Stimulated activated CD8-positive, alpha-beta memory T cell treated with anti-CD3 and anti-CD28 coated beads, Interleukin-15, amount 100 ng/mL, for 4 hours (primary cell): ENCODE measurements at places on chromosomes 2 and 18.

- DNase-seq = no peak
Measured at GRCh38 chr2:133086176-133086575, 416.2 kb upstream of the LYPD1 start.

GRCh38 chr2:216808805-216809425, 50.9 kb downstream of the TNP1 start:
- no peak for DNase-seq

DNA sequence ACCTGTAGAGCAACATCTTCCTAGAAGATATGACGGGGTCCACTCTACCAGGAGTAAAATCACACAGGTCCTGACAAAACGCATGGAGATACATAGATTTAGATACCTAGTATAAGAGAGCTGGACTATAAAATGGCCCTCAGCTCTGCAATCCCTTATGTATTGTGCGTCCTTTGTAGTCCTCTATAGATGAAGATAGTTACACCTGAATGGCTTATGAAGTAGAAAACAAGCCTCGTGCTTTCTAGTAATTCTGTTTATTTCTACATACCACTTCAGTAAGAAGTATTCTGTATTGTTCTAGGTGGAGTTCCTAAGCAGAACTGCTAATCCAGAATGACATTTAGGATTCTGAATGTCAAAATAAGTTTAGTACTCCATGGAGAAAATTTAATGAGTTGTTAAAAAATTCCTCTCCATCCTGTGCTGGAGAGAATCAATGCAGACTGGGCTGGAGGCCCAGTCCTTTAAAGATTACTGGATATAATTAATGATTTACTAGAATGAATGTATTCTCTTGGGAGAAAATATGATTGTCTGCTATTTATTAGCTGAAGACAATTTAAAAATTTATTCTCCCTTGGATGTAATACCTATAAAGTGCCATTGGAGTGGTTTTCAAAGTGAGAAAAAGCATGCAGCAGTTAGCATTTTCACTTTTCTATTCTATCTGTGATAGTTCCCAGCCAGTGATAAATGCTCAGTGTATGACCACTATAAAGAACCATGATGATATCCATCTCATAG, 147.3 kb upstream of the UNC80 start:
- DNase-seq = no peak

GRCh38 chr2:108988796-108989713, at the start of gene EDAR:
Gene EDAR (minus strand): TSS chr2:108989220. CDS start chr2:108931014, 58,206 bp downstream.
- DNase-seq = peak; percentile 5

DNA sequence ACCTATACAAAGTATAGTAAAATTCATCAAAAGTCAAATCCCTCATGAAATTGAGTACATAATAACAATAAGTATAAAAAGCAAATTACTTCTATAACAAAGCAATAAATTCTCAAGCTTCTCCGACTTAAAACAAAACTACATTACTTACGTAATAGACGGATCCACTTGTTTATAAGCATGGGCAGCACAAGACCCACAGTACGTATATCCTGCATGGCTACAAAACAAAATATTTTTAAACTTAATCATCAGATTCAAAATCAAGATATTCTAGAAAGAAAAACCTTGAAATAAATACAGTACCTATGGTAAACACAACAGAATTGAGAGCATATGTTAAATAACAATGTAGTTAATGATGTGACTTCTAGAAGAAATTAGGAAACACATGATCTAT, 78.9 kb downstream of the MEMO1 start:
- DNase-seq = no peak

DNA sequence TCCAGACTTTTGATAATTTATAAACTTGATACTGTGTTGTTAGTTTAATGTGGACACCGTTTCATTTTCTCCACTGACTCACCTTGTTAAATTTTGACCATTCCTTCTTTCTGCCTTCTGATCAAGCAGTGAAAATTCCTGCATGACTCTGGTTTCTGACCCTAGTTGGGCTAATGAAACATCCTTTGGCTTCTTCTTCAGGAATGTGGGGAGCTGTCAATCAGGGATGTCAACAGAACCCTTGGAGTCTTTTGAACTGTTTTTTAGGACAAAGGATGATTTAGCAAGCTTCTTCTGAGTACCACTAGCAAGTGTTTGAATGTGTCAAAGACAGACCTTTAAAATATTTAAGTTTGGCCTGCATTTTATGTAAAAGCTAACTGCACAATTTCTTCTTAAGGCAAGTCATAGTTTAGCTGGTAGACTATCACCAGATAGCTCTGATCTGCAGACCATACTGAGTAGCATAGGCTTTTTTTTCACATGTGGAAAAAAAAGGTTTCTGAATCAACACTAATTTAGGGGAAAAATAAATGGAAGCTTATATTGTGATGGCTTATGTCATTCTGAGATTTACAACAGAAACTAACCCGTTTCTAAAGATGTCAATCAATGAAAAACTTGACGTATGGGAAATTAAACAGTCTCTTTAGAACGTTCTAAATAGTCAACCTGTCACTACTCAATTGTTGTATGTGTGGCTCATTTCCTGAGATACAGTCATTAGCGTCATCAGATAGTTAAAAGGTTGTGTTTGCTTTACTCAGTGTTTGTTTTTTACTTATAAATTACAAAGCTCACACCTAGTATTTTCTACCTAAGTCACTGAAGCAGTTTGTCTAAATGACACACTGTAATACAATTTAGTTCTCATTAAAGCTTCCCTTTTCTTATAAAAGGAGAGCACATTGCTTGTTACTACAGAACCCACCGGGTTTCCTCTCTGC, 311.4 kb downstream of the PTPRM start:
- DNase-seq = no peak

GRCh38 chr2:240780023-240780700, 39.9 kb downstream of the KIF1A start:
- DNase-seq = no peak
